ENCODE measurements at places on chromosomes 7 and 10. TPM values are rescaled to one million over a fixed set of nuclear protein-coding genes. Genes with fewer than 3 reads are reported as not detected.

Gene CYP26C1
- total RNA-seq, result 0.09 TPM

Gene MPP7
- total RNA-seq, result 79.4 TPM

Gene EMX2
- 4.9 TPM for total RNA-seq

Gene DKK1
- 1,709 TPM for total RNA-seq

- H3K4me3 ChIP-seq, result no peak overlapping the region
- H3K4me1 ChIP-seq, result peaks cover 12% of the 10 kb centered on the region
- H3K27me3 ChIP-seq, result no peaks in the 10 kb centered on the region
These were observed 10.6 kb downstream of the ZFYVE27 start for GRCh38 chr10:97747573-97747972.

- no peak for DNase-seq
- H3K4me1 ChIP-seq, result peaks cover 11% of the 10 kb centered on the region
- H3K36me3 ChIP-seq, result no peaks in the 10 kb centered on the region
These were observed 233.9 kb downstream of the RPS24 start for GRCh38 chr10:78267598-78267997.

DNA sequence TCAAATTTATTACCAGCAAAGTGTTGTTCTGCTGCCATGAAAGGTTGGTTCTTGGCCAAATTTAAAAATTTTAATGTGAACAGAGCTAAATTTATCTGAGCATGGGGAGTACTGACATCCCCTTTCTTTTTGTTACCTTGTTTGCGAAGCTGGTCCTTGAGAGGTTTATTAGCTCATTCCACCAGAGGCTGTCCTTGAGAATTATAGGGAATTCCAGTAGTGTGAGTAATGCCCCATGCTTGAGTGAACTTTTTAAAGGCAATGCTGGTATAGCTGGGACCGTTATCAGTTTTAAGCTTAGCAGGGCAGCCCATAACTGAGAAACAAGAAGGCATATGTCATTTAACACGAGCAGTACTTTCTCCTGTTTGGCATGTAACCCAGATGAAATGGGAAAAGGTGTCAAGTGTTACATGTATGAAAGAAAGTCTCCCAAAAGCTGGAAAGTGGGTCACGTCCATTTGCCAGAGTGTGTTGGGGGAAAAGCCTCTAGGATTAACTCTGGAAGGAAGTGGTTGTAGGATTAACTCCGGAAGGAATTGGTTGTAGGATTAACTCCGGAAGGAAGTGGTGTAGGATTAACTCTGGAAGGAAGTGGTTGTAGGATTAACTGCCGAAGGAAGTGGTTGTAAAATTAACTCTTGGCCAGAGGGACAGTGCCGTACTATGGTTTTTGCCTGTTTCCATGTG is 37.3 kb upstream of the AKR1C2 start:
- no peak overlapping the region for H3K4me3 ChIP-seq
- no peaks in the 10 kb centered on the region for H3K36me3 ChIP-seq
- DNase-seq, result no peak
- H3K27me3 ChIP-seq, result no peaks in the 10 kb centered on the region

GRCh38 chr7:22049766-22050500 is 104.2 kb upstream of the CDCA7L start:
- no peaks in the 10 kb centered on the region for H3K27me3 ChIP-seq
- H3K27ac ChIP-seq, result no peak overlapping the region
- no peaks in the 10 kb centered on the region for H3K4me1 ChIP-seq
- DNase-seq, result no peak
- no peaks in the 10 kb centered on the region for H3K36me3 ChIP-seq
- no peak overlapping the region for H3K4me3 ChIP-seq

GRCh38 chr10:48768144-48768766 is 83.6 kb downstream of the WDFY4 start:
- H3K4me3 ChIP-seq, result no peak overlapping the region
- no peaks in the 10 kb centered on the region for H3K4me1 ChIP-seq
- DNase-seq, result no peak
- no peaks in the 10 kb centered on the region for H3K27me3 ChIP-seq
- H3K27ac ChIP-seq, result no peak overlapping the region

GRCh38 chr10:61692447-61693010 is 29.8 kb downstream of the CABCOCO1 start:
- DNase-seq, result no peak
- H3K27me3 ChIP-seq, result no peaks in the 10 kb centered on the region
- no peak overlapping the region for H3K4me3 ChIP-seq
- H3K27ac ChIP-seq, result no peak overlapping the region
